ENCODE measurements at places on chromosomes 3 and 15. TPM values are rescaled to one million over a fixed set of nuclear protein-coding genes. Genes with fewer than 3 reads are reported as not detected.
A peak's percentile ranks its signal among the peaks of the same experiment; 100 is the strongest.

Gene CSK
- 30.6 TPM for total RNA-seq

DNA sequence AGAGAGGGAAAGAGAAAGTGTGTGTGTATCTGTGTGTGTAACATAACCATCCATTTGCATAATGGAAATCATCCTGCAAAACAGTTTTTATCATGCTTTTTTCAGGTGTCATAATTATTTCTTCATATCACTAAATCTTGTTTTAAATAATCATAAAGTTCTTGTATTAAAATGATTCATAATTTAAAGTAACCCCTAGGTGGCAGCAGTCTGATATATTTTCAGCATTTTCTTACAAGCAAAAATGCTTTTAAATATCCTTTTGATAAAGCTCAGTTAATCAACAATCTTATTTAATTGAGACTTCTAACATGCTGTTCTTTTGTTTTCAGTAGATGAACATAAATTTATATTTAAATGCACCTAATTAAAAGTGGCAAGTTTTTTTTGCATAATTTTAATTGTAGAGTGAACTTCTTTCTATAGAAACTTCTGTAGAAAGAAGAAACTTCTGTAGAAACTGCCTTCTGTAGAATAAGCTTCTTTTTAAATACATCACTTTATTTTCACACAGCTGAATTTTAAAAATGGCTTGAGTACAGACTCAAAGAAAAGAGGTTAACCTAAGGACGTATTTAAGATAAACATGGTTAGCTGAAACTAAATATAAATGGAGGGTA lies 72.5 kb downstream of the OPA1 start:
- DNase-seq, result peak; percentile 57
- no peaks in the 10 kb centered on the region for H3K4me1 ChIP-seq
- H3K36me3 ChIP-seq, result peaks cover 43% of the 10 kb centered on the region
- no peaks in the 10 kb centered on the region for H3K27me3 ChIP-seq

- H3K4me3 ChIP-seq, result no peak overlapping the region
- no peaks in the 10 kb centered on the region for H3K36me3 ChIP-seq
- no peaks in the 10 kb centered on the region for H3K27me3 ChIP-seq
- DNase-seq, result no peak
These were observed 25.0 kb downstream of the DAG1 start for GRCh38 chr3:49495023-49495422.

- H3K36me3 ChIP-seq, result no peaks in the 10 kb centered on the region
- no peak overlapping the region for H3K27ac ChIP-seq
- H3K4me3 ChIP-seq, result no peak overlapping the region
- no peak for DNase-seq
- H3K4me1 ChIP-seq, result peaks cover 4% of the 10 kb centered on the region
- H3K27me3 ChIP-seq, result peaks cover 25% of the 10 kb centered on the region
These were observed 154.6 kb downstream of the POLR2M start for GRCh38 chr15:57861034-57861638.

DNA sequence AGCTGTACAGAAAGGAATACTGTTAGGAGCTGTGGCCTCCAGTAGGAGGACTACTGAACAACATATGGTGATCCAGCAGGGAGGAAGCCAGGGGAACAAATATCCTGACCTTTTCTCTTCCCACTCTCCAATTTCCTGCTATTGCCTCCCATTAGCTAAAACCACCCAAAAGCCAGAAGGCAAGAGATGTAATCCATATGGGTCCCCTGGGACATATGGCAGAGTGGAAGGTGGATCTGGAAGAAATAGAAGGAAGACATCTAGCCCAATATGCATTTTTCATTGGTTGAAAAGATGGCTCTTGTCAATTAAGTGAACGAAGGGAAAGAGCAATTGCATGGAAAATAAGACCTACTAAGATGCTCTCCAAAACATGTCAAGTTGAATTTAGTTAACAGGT lies 167.2 kb downstream of the CNTN3 start:
- no peaks in the 10 kb centered on the region for H3K4me1 ChIP-seq
- no peak overlapping the region for H3K27ac ChIP-seq
- H3K36me3 ChIP-seq, result no peaks in the 10 kb centered on the region
- DNase-seq, result no peak
- no peaks in the 10 kb centered on the region for H3K27me3 ChIP-seq
